Activated CD4-positive, CD25-positive, alpha-beta regulatory T cell (primary cell): ENCODE measurements at places on chromosomes 2 and 18.

DNA sequence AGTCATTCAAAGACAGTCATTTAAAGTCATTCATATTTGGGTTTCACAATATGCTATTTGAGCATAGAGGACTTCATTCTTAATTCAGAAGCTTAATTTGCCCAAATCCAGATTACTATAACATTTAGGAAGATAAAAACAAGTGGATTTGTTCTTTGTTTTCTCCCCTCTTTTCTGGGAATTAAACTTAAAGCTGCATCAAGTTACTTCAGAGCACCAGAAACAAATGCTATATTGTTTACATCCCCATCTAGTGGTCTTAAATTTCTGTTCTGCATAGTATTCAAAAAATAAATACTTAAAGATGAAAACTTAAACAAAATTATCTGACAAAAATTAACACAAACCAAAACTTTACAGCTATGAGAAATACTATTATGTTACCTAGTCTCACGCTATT, 34.7 kb upstream of the MARCHF7 start:
- DNase-seq: no peak

GRCh38 chr18:50776383-50776782, 43.4 kb downstream of the MRO start:
- no peak for DNase-seq

- no peak for DNase-seq
These were observed 165.4 kb downstream of the RBM43 start for GRCh38 chr2:151096235-151096634.

DNA sequence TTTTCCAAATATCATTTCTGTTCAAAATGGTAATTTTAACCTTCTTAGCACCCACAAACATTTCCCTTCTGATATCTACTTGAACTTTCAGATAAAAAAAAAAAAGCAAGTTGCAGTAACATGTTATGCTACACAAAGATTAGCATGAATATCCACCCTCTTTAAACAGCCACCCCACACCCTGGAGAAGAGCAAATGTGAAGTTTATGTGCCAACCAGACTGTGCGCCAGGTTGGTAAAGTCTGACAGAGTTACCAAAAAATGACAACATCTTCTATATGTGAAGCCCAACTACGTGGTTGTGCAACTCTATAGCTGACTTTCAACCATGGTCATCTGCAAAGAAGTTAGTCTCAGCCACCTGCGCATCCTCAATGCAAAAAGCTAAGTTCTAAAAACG, 62.6 kb downstream of the BCL11A start:
- no peak for DNase-seq

GRCh38 chr2:170237572-170238120, 59.7 kb downstream of the MYO3B start:
- no peak for DNase-seq

- DNase-seq: no peak
These were observed 70.8 kb upstream of the GATA6 start for GRCh38 chr18:22098563-22098989.

DNA sequence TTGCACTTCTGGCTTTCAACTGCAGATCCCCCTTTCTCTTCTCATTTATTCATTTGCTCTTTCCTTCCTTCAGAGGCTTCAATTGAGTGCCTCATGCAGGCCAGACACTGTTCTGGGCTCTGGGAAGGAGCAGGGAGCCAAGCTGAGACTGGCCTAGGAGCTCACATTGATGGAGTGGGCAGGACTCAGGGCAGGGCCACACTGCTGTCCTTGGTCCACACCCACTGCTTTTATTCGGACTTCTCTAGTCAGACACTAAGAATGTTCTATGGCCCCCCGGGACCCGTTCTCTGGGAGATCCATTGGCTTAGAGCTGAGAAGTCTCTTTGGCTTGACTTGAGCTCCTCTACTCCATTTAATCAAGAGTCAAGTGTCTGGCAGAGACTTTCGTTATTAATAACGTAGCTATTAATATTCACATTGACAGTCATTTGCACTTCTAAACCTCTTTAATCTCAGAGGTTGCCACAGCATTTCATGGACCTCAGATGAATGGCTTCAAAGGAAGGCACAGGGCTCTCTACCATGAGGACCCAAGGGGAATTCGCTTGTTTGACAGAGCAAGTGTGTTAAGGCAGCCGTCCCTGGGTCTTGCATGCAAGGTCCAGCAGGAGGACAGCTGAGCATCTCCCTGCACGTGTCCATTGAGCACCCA, 20.1 kb downstream of the SH3RF3 start:
- DNase-seq: no peak

GRCh38 chr2:217990791-217991465, 11.9 kb downstream of the TNS1 start:
- DNase-seq: no peak

- DNase-seq: no peak
These were observed 167.3 kb upstream of the NOSTRIN start for GRCh38 chr2:168635065-168635577.

- no peak for DNase-seq
These were observed 51.5 kb upstream of the CNGA3 start for GRCh38 chr2:98294711-98295110.

DNA sequence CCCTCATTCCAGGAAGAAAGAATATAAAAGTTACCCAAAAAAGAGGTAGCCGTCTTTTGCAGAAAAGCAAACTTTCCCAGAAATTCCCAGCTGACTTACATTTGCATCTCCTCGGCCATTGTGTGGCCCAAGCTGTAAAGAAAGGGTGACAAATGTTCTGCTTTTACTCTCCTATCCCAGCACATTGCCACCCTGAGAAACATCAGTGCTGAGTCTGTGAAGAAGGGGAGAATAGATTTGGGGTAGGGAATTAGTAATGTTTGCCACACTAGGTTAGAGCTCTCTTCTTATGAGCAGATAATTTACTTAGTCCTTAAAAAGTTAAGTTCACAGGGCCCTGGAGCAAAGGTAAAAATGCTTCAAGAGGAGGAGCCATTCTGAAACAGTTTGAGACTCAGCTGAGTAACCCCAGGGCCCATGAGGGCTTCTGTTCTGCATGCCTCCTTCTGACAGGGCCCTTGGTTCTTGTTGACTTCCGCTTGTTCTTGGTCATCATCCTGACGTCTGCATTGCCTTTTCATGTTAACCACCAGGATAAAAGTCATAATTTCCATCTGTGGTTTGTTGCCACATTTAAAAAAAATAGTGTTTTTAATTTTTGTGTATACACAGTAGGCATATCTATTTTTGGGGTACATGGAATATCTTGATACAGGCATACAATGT, 550.7 kb downstream of the RNF144A start:
- no peak for DNase-seq

DNA sequence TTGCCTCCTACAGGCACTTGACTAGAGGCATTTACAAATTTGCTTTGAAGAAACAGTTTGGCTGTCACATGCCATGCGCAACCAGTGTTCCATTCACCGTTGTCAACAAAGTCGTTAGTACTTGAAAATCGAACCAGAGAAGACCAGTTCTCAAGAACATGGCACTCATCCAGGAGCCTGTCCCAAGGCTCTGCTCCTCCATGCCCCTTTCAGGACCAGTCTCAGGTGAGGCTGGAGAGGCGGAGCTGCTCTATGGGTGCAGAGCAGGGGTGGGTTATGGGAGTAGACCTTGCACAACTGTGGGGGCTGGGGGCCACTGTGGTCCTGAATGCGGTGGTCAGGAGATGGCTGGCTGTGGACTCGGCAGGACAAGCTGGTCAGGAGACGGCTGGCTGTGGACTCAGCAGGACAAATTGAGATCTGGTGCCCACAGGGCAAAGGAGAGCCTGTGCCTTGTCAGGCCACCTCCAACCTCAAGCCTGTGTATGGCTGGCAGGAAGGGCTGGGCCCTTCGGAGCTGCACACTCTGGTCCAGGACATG, 12.3 kb upstream of the ATP9B start:
- no peak for DNase-seq

- no peak for DNase-seq
These were observed 169.6 kb upstream of the BOD1L2 start for GRCh38 chr18:56977309-56977708.

- DNase-seq: no peak
These were observed 378.1 kb downstream of the RBM43 start for GRCh38 chr2:150883613-150883895.

DNA sequence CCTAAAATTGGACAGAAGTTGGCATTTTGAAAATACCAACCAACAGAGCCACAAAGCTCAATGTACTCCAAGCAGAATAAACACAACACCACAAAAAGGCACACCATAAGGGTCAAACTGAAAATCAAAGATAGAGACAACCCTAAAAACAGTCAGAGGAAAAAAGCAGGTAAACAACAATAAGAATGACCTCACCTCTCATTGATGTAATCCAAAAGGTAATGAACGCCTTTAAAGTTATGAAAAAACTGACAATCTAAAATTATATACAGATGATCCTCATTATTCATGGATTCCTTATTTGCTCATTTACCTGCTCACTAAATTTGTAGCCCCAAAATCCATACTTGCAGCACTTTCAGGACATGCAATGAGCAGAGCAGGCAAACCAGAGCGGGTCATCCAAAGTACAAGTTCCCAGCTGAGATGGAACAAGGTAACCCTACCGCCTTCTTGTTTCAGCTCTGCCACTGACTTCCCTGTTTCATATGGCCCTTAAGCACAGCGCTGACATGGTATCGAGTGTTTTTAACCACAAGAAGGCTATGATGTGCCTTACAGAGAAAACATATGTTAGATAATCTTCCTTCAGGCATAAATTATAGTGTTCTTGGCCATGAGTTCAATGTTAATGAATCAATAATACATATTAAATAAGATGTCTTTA, 17.0 kb downstream of the RTN4 start:
- no peak for DNase-seq

- DNase-seq: no peak
These were observed 8.9 kb downstream of the SLC9A4 start for GRCh38 chr2:102481931-102482330.

- no peak for DNase-seq
These were observed 825.8 kb upstream of the FANCL start for GRCh38 chr2:59066787-59067399.

DNA sequence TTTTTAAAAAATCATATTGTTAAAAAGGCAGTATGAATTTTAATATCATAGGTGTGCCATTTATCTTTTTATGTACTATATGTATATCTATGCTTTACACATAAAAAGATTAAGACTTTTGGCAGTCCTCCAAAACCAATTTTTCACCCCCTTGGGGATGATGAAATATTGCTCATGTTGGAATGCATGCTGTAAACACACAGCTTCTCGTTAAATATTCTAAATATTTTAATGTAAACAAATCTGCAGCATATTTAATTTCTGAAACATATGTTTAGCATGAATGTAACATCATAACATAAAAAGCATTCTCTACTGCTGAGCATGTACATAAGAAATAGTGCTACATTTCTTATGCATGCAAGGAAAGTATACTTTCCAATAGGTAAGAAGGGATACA, 484.3 kb upstream of the LRATD1 start:
- no peak for DNase-seq
